ENCODE measurements at places on chromosomes 2 and 18.

DNA sequence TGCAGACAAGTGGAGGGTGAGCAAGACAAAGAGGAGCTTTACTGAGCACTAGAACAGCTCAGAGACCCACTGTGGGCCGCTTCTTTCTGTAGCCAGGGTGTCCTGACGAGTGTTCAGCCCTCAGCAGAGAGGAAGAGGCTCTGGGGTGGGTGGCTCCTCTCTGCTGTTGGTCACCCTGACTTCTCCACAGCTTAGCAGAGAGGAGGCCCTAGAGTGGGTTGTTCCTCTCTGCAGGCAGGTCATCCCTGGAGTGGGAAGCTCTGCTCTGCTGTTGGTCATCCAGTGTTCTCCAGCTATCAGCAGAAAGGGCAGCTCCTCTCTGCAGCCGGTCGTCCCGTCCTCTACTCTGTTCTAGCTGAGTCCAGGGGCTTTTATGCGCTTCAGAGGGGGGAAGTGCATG, 286.5 kb downstream of the ICOS start:
- DNase-seq = no peak

DNA sequence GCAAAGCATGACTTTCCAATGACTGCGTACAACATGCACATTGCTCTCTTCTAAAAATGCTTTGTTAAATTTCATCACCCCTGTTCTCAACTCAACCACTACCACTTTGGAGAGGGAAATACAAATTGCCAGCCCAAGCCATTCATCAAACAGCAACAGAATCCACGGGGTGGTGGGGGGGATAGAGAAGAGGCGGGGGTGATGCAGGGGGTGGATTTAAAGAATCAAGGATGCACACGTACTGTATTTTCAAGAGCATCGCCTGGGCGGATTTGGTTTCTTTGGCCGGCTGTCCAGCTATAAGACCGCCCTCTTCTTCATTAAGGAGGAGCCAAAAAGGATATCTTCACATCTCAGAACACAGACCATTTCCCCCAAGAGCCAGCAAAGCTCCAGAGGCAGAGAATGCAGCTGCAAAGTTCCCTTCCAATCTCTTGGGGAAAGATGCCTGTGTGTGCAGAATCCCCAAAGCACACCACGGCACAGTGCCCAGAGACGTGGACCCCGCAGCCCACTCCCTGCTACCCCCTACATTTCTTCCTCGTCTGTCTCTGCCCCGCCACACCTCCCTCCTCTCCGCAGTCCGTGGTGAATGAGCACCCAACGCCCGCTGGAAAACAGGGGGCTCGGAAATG, 977 bp downstream of the SLC8A1 start:
- DNase-seq = peak; percentile 55

DNA sequence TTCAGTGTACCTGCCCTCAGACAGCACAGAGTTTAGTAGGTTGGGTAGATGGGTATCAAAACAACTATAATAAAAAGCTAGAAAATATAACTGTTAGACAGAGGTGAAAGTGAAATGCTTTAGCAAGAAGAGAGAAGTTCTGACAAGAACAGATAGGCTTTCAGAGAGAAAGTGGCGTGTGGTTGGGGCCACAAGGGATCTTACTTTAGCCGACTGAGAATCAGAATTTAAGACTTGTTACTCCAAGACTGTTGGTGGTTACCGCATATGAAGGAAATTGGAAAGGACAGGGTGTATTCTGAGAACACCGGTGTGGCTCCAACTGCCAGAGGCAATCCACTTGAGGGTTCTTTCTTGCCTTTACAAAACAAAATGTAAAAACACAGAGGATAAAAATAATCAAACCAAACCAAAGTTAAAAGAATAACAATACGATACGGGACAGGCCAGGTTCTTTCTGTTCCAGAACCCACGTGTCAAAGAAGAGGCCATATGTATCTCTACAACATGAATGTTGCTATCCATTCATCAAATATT, 44.4 kb upstream of the AGPS start:
- DNase-seq = no peak

- no peak for DNase-seq
Measured at GRCh38 chr2:138671566-138671965, 108.6 kb downstream of the NXPH2 start.

- DNase-seq = no peak
Measured at GRCh38 chr2:45412754-45413379, 198.2 kb downstream of the SRBD1 start.

DNA sequence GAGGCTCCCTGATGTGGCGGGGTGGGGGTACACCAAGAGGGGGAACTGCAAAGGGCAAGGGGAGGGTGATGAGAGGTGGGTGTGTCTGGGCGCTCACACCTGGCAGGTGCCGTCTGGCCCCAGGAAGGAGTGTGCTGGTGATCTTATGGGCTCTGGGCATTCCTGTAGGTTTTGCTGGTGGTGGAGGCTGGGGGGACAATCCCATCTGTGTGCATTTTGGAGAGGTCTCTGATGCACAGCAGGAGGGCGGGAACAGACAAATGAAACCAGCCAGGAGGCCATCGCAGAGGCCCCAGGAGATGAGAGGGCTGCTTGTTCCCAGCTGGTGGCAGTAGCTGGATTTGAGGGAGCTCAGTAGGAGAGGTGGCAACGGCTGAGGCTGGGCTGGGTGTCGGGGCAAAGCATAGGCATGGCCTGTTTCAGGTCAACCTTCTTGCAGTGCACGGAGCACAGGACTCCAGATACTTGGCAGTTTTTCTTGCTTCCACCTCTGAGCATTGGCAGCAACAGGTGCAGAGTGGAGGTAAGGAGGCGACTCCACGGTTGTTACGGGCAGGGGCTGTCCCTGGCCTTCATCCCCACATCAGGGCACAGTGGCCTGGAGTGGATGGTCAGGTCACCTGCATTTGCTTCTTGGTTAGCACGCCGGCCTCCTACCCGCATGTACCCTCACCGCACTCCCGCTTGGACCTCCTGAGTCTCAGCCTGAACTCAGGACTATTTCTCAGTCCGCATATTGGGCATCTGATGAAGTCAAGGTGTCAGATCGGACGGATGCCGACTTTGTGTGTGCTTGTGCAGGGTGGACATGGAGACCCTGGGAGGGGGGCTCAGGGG, 194.2 kb upstream of the HDAC4 start:
- DNase-seq = no peak

DNA sequence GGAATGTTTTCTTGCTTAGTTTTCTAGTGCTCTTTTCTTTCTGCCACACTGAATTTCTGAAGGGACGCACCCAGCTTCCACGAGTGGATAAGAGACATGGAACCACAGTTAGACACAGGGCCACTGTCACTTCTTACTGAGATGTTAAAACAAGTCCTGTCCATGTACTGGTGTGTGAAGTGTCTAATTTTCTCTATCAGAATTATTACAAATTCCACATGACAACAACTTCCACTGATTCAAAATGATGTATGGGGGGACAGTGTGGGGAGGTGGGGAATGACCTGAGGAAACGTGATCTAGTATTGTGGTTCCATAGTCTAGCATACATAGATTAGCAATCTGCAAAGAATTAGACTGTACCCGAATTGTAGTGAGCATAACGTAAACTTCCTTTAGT, 169.6 kb downstream of the TMEM247 start:
- no peak for DNase-seq

DNA sequence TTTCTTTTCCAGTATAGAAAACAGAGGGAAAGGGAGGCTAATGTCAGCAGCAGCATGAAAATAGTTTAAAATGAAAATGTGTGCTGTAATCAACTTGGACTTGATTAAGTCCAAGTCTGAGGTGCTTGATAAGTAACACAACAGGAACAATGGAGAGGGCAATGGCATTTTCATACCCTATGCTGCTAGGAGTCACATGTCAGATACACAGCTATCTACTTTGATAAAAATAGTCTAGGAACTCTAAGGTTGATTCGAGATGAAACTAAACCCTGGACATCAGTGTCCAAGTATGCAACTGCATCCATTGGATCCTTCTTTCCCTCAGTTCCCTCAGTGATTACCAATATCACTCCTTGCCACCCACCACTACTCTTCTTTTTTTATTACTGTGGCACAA, 4.6 kb upstream of the C18orf63 start:
- no peak for DNase-seq

DNA sequence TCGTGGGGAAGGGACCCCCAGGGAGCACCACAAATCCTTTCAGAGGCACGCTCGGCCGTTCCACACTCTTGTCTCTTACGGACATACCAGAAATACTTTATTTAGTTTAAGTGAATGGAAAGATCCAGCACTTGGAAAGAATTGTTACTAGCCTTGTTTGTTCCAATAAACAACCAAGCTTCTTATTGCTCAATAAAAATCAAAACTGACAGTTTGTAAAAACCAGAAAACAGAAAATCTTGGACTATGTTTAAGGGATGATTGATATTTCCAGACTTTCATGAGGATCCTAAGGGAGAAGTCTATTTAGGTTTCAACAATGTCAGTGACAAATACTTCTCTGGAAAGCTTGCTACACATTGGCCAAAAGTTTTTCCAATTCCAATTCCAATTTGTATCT, 31.6 kb upstream of the CCBE1 start:
- no peak for DNase-seq

DNA sequence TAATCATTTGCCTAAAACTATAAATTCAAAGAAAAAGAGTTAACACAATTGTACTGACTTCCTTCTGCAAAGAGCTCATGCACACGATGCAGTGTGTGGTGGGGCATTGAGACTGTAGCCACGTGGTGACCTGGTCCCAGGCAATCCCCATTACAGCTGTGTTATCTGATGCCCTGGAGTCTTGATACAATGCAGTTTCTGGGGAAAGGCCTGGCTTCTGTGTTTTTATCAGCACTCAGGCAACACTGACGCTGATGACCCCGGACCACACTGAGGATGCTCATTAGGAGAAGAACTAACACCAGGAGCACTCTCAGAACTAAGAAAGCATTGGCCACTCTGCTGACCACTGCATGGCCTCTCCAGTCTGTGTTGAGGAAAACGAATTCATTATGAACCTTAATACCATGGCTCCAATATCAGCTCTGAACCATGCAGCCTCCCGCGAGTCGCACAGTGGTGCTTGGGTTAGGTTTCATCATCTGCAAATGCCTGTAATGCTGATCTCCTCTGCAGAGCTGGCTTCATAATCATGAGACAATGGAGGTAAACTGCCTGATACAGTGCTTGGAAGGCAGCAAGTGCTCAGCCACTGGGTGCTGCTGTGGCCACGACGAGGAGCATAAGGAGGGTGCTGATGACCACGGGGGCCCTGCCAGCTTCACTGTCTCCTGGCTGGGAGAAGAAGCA, 218.5 kb downstream of the MYT1L start:
- no peak for DNase-seq

- DNase-seq = no peak
Measured at GRCh38 chr2:190811811-190812210, 68.8 kb upstream of the GLS start.

- no peak for DNase-seq
Measured at GRCh38 chr18:58671632-58672564, 633 bp downstream of the MALT1 start.

DNA sequence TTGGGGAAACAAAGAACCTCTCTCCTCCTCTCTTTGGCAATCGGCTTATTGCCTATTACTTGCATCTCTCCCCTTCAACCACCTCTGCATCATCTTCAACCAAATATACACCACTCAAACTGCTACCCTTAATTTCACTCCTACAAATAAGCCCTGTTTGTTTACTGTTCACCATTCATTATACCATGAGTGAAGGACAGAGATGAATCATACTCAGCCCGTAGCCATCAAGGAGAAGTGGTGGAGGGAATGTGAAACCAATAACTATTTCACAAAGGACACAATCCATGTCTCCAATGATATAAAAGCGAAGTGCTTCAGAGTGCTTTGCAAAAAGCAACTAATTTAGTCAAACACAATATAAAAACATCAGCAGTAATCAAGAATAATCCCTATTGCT, 76.8 kb downstream of the CACNB4 start:
- no peak for DNase-seq

GRCh38 chr2:143158098-143158497, 28.9 kb downstream of the ARHGAP15 start:
- no peak for DNase-seq

DNA sequence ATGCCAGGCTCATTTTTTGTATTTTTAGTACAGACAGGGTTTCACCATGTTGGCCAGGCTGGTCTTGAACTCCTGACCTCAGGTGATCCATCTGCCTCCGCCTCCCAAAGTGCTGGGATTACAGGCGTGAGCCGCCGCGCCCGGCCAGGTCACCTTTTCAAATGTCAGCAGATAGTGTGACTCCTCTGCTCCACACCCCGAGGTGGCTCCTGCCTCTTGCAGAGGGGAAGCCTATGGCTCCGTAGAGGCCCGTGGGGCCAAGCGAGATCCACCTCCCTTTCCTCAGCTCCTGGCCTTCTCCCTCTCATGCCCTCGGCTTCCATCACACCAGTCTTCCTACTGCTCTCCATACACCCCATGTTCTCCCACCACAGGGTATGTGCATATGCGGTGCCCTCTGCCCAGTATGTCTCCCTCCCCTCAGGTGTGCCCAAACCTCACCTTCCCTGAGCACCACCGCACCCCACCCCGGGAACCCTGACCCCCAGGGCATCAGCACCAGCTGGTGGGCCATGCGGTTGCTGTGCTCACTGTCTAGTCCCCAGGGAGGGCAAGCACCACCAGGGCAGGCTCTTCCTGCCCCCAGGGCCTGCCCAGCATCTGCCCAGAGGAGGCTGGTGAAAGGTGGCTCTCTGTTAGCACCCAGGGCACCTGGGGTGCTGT, 10.7 kb downstream of the GPR17 start:
- DNase-seq = no peak

DNA sequence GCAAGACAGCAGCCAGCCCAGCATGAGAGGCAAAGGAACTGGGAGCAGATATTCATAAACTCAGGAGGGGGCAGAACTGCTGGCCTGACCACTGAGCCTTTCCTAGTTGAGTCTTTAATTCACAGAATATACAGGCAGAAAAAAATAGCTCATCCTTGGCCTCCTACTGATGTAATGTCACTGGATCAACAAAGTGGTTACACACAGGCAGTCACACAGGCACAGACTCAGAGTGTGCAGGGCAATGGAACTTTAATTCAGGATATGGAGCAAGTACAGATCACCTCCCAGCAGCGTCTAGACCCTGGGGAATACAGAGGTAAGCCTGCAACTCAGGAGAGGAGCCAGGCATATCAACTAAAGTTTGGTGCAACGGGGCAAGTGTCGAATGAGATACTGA, 75.4 kb downstream of the TNP1 start:
- DNase-seq = no peak

All from fibroblast of skin of left biceps (primary cell).